ENCODE measurements at places on chromosomes 6 and 20.

DNA sequence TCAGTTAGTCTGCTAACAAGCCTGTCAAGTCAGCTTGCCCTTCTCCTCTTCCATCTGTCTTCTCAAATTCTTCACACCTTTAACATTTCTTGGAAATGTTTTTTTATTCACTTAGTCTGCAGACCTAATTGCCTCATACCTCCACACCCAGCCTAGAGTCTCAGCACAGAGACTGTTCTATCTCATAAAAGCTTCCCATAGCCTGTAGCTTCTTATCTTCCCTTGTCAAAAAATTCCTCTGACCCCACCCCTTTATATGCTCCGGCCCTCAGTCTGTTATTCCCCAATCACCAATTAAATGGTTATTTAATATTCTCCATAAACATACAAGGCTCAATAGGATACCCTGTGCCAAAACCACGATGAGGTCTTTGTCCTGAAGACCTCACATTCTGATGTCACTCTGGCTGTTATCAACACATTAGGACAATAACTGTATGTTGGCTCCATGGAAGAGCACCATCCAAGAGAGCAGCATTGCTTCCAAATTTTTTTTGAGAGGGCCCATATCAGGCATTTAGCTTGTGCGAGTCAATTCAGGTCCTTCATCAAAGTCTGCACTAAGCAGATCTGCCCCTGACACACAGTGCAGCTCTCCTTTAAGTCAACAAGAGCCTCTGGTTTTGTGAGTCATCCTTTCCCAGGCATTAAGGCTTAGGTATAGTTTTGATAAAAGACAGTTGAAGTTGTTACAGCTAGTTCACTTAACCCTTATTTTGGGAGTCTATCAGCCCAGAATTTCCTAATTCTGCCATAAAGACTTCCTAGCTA, 83.2 kb upstream of the TBX18 start:
- no peak for DNase-seq

DNA sequence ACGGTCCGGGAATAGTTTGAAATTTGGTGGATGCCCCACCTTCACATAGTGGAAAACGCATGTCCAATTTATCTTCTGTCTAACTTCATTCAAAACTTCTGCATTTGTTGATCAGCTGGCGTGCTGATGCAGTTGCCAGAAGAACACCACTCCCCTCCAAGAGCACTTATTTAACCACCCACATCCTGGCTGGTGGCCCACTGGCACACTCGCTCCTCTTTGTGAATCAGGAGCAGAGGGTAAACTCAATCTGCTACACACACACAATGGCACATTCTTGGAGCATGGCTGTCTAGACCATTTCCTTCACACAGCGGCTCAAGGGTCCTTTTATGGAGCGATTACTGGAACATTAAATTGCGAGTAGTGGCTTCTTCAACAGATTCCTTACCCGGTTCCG, 55.1 kb upstream of the CEP162 start:
- DNase-seq, result no peak

DNA sequence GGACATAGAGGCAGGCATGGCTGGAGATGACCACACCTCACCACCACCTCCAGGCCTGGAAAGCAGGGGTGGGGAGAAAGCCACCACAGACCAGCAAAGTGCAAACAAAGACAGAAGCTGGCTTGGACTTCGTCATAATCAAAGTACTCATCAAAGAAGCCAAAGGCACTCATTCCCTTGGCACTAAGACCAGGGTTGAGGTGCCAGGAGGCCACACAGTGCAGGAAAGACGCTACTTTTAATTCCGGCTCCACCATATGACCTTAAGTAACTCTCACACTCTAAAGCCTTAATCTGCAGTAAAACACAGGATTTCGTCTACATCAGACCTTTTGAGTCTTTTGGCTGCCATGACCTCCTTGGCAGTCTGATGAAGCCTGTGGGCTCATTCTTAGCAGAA, 123.1 kb downstream of the HIVEP2 start:
- DNase-seq, result no peak

GRCh38 chr6:123415844-123416468, 220.8 kb downstream of the TRDN start:
- DNase-seq, result no peak

- no peak for DNase-seq
Observed at GRCh38 chr6:36039112-36039511, 11.5 kb downstream of the MAPK14 start.

DNA sequence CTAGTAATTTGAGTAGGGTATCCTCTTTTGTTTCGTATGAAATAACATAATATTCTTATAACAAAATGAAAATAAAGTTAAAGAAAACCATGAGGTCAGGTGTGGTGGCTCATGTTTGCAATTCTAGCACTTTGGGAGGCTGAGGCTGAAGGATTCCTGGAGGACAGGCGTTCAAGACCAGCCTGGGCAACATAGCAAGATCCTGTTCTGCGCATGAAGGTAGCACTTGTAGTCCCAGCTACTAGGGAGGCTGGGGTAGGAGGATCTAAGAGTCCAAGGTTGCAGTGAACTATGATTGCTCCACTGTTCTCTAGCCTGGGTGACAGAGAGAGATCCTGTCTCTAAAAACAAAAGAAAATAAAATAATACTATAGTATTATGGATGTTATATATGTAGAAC, 145.6 kb downstream of the PDSS2 start:
- DNase-seq, result no peak

DNA sequence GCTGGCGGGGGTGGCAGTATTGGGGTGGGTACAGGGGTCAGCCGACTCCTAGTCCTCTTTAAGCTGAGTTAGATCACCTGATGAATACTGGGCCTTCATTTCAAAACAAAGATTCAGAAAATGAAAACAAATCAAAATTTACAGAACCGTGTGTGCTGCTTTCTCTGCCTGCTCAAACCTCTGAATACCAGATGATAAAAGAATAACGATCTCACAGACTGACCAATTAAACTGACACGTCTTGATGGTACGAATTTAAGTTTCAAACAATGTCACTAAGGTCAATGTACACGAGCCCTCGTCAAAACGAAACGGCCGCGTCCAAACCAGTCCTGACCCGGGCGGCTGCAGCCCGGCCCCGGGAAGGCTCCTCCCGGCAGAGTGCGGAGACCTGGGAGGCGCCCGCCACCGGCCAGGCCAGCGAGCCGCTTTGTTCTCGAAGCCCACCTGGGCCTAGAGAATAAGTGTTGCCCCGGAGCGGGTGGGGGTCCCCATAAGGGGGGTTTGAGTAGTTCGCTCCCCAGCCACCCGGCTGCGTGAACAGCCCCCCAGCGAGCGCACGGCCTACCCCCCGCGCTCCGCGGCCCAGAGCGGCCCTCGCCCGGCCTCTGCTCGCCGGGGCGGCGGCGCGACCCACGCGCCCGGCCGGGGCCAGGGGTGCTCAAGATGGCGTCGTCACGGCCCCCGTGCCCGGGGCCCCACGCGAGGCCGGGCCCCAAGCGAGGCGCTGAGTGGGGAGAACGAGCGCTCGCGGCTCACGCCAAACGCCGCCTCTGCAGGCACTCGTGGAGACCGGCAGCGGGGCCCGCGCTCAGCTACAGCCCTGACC, 728 bp downstream of the PSMA7 start:
- DNase-seq, result no peak

All from vagina (tissue), 2 donors.